ENCODE measurements at places on chromosomes 5 and 9. TPM values are rescaled to one million over a fixed set of nuclear protein-coding genes. Genes with fewer than 3 reads are reported as not detected.

- DNase-seq: no peak
Observed at GRCh38 chr9:129435988-129436717, 184.7 kb downstream of the C9orf50 start.

The FCN2 gene
- 1.2 TPM for total RNA-seq

- DNase-seq: no peak
Observed at GRCh38 chr9:75033791-75034473, 5.8 kb upstream of the CARNMT1 start.

The MFAP3 gene
- 34.0 TPM for total RNA-seq

GRCh38 chr5:171782332-171782966 is 3.2 kb upstream of the SMIM23 start:
- no peak for DNase-seq

The SLC6A3 gene
- total RNA-seq: not detected

GRCh38 chr5:1965925-1966324 is 83.2 kb upstream of the IRX4 start:
- DNase-seq: no peak

GRCh38 chr9:134010310-134011173 is 14.7 kb upstream of the BRD3OS start:
- DNase-seq: no peak

The ACTL7B gene
- total RNA-seq: not detected

DNA sequence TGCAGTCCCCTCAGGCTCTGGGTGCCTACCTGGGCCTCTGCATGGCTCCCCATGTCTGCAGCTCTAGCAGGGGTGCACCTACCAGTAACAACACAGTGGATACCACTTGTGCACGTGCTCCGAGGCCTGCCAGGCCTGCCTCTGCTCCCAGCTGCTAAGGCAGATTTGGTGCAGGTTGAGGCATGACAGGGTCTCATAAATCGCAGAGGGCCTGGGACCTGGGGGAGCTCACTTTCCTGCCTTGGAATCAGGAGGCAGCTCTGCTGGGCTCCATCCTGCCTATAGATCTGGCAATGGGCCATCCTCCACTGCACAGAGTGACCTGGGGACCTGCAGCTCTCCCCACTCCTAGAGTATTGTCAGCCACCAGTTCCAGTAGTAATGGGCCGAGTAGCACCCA is 121.9 kb upstream of the CXCL14 start:
- no peak for DNase-seq

DNA sequence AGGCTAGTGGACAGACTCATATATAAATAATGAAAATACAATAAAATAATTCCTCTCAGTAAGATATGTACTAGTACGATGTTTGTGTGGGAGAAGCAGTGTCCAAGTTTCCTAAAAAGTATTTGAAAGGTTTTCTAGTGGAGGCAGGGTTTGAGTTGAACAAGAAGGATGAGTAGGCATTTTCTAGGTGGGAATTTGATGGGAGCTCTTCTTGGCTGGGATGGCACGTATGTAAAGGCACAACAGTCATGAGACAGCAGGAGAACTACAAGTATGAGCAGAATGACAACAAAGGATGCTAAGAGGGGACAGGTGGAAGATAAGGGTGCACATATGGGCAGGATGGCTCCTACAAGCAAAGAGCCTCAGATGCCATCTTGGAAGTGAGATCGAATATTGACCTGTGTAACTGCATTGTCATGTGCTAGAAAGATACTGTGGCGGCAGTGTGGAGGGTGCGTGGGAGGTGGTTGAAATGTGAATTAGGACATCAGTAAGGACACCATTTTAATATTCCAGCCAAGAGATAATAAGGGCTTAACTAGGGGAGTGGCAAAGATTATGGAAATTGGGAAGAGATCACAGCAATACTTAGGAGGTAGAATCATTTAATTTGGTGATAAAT is 135.8 kb downstream of the RPS23 start:
- DNase-seq: no peak

GRCh38 chr5:60701321-60701968 is 1.5 kb upstream of the DEPDC1B start:
- no peak for DNase-seq

The MSMP gene
- total RNA-seq: not detected

GRCh38 chr9:15606643-15607472 is 54.0 kb downstream of the CCDC171 start:
- DNase-seq: no peak

DNA sequence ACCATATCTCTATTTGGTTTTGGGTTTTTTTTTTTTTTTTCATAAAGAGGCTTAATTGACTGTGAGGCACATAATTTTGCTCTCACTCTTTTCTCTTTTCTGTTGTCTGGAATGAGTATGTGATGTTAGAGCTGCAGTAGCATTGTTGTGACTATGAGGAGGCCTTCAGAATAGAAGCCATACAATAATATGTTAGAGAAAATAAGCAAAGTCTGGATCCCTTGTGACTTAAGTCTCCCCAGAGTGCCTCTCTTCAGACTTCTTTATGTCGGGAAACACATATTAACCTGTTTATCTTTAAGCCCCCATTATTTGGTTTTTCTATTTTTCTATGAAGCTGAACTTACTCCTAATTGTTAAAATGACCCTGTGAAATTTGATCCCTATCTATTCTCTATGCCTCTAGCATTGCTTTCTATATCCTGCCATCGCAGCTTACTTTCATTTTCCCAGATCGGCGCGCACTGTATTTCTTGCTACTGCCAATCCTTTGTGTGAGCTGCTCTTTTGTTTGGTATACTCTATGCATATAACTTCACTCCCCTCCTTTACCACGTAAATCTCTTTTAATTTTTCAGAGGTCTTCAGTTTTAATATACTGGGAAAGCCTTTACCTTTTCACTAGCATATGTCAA is 372.5 kb upstream of the KCNN2 start:
- DNase-seq: no peak

The GHR gene
- 145 TPM for total RNA-seq

GRCh38 chr5:147804334-147804733 is 21.8 kb upstream of the JAKMIP2 start:
- no peak for DNase-seq

DNA sequence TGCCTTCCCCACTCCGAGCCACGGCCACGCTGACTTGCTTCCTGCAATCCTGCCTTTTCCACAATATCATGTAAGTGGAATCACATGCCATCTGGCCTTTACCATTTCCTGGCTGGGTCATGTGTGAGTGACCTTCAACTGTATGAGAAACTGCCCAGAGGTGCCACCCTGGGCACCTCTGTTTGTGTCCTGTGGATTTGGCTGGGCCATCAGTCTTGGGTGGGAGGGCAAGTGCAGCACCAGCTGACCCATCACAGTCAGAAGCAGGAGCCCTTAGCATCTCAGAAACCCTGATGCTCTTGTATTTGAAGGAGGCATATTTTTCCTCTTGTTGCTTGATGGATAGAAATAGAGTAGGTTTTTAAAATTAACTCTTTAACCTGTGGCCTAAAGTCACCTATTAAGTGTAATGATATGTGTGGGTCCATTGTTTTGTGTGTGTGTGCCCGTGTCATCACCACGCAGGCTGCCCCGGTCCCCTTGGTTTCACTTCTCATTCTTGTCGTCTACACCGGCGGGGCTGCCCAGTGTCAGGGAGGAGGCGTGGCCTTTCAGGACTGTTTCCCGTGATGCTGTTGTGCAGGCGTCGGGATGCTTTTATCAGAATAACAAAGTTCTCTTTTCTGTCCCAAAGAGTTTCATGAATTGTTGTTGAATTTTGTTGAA is 52.1 kb upstream of the CACNA1B start:
- no peak for DNase-seq

- peak; percentile 64 for DNase-seq
Observed at GRCh38 chr9:136031741-136032730, 63.1 kb downstream of the NACC2 start.

DNA sequence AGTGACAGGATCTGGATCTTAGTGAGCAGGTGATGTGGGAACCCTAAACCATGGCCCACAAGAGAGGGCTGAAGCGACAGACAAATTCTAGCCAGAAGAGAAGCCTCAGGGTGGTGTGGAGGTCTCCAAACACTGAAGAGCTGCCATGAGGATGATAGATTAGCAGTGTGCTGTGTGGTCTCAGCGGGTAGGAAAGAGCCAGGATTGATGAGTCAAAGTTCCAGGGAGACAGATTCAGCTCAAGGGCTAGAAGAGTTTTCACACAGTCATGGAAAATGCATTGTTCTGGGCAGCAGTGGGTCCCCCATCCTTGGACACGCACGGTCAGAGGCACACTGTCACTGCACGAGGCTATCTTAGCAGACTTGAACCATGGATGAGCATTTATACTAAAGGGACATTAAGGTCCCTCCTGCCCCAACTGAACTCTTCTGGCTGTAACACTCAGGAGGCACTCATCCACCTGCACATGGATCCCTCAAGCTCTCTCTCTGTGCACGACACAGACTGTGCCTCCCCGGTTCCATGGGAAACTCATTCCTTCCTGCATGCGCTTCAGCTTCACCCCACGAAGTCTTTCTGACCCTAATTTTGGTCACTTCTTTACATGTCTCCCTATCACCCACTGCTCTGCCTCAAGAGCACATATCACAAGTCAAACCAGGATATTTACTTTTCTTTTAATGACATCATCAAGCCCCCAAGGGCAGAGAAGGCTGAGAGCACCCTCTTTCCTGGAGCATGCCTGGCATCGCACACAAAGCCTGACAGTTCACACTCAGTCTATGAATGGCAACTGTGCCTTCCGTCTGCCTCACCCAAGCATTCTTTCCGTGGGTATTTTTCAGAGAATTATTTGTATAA is 84.8 kb downstream of the TLE1 start:
- no peak for DNase-seq

The RAPGEF6 gene
- 18.2 TPM for total RNA-seq
